Myocyte (in vitro differentiated cells): ENCODE measurements at places on chromosomes 12 and 14.

GRCh38 chr12:111437816-111438454 lies 32.2 kb downstream of the SH2B3 start:
- peak; percentile 78 for DNase-seq

- no peak for DNase-seq
These were observed 174.6 kb downstream of the RASSF9 start for GRCh38 chr12:85661461-85662206.

GRCh38 chr12:116606397-116606796 lies 47.2 kb downstream of the MAP1LC3B2 start:
- DNase-seq = no peak

DNA sequence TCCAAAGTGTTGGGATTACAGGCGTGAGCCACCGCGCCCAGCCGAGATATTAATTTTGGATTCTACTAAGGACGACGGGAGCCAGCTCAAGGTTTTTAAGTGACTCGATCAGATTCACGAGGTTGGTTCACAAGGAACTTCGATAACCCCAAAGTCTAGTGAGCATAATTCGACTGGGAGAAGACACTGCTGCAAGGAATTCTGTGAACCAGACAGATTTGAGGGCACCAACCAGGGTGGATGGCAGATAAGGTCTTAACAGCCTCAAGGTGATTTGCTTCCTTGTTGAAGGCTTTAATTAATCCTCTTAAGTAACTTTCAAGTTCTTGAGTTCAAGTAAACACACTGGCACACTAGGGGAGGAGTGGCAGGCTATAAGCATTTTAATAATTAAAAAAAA lies 1.1 kb upstream of the KLHDC2 start:
- no peak for DNase-seq

DNA sequence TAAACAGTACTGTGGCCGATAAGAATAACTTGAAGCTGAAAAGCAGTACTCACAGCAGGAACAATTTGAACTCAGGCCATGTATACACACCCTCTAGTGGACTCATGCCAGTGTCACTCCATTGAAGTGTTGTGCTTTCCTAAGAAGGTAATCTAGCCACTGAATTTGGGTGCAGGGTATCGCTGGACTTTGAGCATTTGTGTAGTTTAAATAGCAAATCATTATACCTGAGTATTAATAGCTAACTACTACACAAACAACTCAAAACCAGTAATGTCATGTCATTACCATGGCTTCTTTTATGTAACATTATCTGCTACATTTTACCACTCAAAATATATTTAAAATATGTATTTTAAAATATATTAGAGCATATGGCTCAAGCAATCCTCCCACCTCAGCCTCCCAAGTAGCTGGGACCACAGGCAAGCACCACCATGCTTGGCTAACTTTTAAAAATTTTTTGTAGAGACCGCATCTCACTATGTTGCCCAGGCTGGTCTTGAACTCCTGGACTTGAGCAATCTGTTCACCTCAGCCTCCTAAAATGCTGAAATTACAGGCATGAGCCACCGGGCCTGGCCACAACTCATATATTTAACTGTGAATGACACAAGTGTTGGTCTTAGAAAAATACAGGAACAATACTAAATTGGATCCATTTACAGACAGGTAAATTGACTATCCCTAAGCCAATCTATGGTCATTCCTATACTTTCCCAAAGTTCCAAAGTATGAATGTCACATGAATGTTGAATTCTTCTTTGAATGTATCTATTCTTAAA lies 25.6 kb upstream of the ARID4A start:
- DNase-seq = peak; percentile 13

DNA sequence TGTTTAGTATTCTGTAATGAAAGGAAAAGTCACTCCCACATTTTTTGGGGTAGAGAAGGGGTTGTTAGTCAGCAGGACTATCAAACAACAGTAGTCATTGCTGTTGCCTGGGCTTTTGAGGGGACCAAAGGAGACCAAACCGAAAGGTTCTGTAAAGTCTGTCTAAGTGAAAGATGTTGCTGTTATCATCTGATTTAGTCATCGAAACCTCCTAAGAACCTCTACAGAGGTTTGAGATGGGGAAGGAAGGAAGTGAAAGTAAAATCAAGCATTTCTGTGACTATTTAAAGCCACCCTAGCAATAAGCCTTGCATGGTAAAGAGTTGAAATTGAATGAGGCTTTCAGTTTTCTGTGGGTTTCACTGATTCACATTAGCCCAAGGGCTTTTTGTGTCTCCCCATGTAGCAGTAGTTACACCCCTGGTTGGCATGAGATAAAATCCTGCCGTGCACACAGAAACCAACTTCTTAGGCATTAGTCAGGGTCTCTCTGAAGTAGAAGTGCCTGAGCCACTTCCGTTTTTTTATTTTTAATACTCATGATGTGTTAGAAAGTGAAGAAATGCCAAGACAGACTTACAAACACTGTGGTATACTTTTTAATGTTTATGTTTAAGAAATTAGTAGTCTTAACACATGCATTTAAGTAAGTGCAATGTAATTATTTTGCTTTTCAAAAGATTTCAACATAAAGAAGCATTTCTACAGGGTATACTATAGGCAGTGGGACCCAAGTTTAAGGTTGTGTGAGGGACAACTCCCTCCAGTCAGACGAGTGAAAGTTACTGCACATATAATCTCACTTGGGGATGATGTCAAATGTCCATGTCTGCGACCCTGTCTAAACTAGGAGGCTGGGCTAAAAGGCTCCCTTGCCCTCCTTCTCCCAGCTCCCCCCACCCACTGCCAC lies 50.4 kb downstream of the DYRK2 start:
- peak; percentile 50 for DNase-seq

DNA sequence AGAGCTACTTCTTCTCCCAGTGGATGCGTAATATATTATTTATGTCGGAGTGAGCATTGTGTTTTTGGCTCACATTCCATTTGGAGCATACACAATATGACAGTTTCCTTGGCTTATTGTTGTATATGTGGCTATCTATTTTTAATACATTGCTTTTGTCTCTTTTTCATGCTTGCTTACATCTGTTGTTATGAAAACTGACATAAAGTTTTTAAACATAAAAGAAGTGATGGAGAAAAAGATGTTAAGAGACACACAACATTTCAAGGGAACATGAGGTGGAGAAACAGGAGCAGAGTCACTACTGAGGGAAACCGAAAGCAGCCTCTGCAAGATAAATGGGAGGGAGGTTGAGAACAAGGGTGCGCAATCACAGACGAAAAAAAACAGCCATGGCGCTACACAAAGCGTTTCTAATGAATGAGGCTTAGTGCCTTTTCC lies 228.4 kb upstream of the NPAS3 start:
- no peak for DNase-seq

- no peak for DNase-seq
These were observed 10.7 kb downstream of the FGF6 start for GRCh38 chr12:4434706-4435425.

DNA sequence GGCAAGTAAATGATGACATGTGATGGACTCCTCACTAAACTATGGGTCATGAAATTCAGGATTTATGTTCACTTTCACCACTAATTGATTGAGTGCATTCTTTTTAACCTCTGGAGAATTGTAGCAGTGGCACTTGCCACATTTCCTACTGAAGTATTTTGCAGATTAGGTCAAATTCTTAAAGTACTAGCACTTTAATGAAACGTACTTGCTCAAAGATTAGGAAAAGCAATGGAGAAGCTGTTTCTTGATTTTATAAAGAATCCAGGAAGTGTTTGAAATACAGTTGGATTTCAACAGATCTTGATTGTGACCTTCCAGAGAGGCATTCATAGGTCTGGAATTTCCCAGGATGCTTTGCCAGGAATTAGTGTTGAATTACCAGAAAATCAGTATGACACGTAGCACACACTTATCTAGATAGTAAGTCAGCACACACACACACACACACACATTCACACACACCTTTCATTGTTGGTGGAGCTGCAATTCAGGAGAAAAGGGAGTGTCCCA lies 162.6 kb downstream of the MYRFL start:
- DNase-seq = peak; percentile 74

- no peak for DNase-seq
These were observed 20.5 kb downstream of the UBC start for GRCh38 chr12:124893792-124894516.

- DNase-seq = peak; percentile 41
These were observed 186.7 kb downstream of the EFCAB11 start for GRCh38 chr14:89767861-89768268.

GRCh38 chr14:65231286-65231980 lies 129.1 kb upstream of the MAX start:
- DNase-seq = no peak

GRCh38 chr12:59396519-59396918 lies 199.3 kb upstream of the SLC16A7 start:
- DNase-seq = peak; percentile 10

- no peak for DNase-seq
These were observed 86.8 kb downstream of the ADGRD1 start for GRCh38 chr12:131040491-131040890.

DNA sequence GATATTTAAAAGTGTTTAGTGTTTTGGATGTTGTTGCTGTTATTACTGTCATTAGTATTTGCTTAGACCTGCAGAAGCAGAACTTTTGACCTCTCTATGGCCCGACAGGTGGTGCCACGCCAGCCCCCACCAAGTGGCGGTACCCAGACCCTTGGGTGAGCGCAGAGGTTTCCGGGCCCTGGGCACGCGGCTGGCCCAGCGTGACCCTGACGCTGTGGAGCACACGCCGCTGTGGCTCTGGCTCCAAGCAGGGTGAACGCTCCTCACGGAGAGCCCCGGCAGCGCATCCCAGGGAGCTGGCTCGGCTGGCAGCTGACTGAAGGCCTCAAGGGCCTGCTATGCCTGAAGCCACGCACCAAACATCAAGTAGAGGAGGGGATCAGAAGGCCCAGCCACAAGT lies 22.6 kb downstream of the SLC25A47 start:
- DNase-seq = no peak

DNA sequence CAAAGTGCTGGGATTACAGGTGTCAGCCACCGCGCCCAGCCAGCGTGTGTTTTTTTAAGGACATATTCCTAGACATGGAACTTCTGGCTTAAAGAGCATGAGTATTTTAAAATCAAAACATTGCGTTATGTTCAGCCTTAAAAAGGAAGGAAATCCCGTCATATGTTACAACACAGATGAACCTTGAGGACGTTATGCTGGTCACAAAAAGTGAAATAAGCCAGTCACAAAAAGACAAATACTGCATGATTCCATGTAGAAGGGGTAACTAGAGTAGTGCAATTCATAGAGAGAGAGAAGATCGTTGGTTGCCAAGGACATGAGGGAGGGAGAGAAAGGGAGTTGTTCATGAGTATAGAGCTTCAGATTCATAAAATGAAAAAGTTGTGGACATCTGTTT lies 53.9 kb downstream of the ACACB start:
- no peak for DNase-seq

DNA sequence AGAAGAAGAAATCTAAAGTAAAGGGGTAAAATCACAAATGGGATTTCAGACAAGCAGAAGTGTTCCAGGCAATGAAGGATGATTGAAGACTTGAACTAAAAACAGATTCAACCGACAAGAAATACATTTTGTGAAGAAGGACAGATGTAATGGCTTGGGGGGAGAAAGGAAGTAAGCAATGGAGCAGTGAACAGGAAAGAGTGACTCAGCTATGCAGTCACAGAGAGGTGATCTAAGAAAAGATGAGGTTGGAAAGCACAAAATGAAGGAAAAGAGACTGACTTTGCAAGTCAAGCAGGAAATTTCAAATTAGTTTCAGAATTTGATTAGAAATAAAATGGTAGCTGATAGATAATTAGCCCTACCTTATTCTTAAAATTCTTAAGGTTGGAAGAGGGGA lies 66.5 kb downstream of the PUS7L start:
- peak; percentile 6 for DNase-seq

DNA sequence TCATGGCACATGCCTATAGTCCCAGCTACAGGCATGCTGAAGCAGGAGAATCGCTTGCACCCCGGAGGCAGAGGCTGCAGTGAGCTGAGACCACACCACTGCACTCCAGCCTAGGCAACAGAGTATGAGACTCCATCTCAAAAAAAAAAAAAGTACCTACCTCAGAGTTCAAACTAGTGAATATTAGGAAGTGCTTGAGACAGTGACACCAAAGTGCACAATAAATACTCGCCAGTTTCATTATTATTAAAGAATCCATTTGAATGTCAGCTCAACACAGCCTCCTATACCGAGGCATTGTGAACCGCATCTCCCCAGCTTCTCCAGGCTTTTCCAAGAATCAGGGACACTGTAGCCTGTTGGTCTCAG lies 5.0 kb downstream of the GAPDH start:
- DNase-seq = no peak

- no peak for DNase-seq
These were observed 420.9 kb downstream of the PCNX1 start for GRCh38 chr14:71328183-71328582.

- no peak for DNase-seq
These were observed 162.7 kb downstream of the ETV6 start for GRCh38 chr12:11812241-11812585.

DNA sequence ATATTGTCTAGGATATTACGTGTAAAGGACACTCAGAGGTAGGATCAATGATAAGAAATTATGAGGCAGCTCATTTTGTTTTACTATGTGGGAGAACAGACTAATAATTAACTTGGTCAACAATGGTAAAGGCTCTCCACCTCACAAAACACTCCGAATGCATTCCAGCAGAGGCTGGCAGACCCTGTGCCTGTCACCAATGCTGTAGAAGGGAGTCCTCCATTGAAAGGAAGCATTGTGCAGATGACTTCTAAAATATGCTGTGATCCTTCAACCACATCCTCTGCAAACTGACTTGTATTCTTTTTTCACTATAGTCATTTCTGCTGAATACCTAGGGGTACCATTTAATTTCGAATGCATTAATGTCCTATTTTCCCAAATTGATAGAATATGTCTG lies 119.6 kb upstream of the EEA1 start:
- DNase-seq = no peak

GRCh38 chr12:124289634-124290600 lies 5.0 kb upstream of the RFLNA start:
- DNase-seq = peak; percentile 94

- DNase-seq = no peak
These were observed 553.1 kb upstream of the FLRT2 start for GRCh38 chr14:84976805-84977204.

DNA sequence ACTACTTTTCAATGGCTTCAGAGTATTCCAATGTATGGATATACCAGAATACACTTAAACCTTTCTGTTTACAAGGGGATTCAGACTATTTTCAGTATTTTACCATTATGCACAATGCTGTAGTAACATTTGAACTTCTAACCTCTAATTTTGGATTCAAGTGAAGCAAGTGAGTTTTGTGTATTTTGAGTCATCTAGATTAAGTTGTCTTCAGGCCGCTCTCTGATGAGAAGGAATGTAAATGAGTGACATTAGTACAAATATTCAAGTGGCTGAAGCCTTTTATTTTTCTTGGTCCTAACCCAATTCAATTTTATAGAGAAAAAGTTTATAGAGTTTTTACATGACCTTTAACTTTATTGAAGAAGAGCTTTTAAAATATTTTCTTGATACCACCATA lies 125.6 kb downstream of the PDE3A start:
- DNase-seq = no peak

DNA sequence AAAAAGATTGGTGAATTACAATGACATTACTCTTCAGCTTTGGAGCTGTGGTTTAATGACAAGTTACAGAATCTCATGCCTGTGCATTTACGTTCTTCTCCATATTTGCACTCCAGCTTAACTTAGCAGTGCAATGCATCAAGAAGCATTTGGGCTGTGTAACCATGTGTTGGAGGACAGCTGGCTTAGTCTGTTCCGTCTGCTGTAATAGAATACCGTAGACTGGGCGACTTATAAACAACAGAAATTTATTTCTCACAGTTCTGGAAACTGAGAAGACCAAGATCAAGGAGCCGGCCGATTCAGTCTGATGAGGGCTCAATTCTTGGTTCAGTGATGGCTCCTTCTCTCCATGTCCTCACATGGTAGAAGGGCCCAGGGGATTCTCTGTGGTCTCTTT lies 943.5 kb downstream of the BCL11B start:
- no peak for DNase-seq

GRCh38 chr12:89092297-89092696 lies 260.0 kb downstream of the DUSP6 start:
- no peak for DNase-seq
